ENCODE measurements at places on chromosomes 16 and 17.

DNA sequence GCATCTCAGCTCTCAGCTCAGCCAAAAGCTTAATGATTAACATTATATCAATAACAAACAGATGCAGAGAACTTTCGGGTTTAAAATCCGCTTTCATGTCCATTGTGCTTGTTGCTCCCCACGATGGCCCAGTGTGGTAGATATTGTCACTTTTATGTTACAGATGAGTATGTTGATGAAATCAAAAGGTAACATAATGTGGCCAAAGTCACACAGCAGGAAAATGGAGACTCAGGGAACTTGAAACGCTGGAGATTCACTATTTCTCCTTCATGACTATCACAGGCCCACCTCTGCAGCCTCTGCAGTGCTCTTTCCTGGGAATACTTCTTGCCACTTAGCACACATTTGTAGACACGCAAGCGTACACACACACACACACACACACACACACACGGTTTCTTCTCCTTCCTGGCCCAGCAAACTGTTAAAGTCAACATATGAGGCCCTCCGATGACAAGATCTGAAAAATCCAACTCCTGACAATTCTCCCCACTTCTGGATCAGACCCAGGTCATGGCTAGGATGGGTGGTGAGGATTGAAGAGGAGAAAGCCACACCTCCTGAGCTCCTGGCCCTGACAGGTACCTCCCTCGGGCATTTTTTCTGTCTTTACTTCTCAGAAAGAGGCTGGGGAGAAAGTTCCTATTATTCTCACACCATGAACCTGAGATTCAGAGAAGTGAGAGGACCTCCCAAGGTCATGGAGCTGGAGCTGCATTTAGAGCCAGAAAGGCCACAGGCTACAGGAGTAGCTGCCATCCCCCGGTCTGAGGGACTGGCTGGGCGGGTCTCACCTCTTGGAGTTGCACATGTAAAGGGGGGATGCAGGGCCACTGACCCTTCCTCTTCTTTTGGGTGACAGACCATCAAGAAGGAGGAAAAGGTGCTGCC lies 9.7 kb downstream of the DRC7 start:
- DNase-seq, result no peak

GRCh38 chr17:56870081-56870651 lies 36.2 kb downstream of the DGKE start:
- no peak for DNase-seq

DNA sequence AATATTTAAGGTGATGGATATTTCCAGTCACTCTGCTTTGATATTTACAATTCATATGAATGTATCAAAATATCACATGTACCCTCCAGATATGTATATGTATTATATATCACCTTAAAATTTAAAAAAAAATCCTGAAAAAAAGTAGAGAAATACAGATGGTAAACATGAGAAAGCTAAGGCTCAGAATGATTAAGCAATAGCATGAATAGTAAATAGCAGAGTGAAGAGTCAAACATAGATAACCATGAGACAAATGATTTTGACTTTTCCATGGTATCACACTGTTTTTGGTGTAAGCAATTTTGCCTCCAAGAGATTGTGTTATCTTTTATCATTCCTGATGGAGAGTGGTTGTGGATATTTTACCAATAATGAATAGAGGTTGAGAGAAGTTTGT lies 868.8 kb downstream of the CDH11 start:
- no peak for DNase-seq

- DNase-seq, result no peak
Measured at GRCh38 chr16:13961099-13961811, 41.3 kb downstream of the ERCC4 start.

GRCh38 chr17:45022655-45023339 lies 28.6 kb downstream of the DCAKD start:
- peak; percentile 32 for DNase-seq

DNA sequence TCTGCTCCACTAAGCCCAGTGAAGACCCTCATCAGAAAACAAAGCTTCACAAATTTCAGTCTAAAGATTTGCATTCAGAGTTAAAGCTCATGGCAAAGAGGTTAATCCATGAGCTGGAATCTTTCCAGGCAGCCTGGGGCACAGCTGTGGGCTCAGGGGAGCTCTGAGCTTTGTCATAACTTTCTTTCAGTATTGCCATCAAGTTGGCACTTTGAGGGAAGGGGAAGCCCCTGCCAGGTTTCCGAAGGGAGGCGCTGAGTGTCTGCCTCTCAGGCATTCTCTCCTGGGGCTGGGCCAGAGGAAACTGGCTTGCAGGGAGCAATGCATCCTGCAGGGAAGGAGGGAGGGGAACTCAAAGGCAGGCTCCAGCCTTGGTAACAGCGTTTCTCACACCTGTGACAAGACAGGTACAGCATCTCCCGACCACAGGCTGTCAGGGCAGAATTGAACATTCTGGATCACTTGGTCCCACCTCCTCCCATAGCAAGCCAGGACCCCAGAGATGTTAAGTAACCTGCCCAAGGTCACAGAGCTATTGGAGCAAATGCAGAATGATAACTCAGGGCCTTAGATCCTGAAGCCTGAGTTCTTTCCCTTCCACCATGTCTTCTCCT lies 3.9 kb downstream of the LPO start:
- peak; percentile 34 for DNase-seq

DNA sequence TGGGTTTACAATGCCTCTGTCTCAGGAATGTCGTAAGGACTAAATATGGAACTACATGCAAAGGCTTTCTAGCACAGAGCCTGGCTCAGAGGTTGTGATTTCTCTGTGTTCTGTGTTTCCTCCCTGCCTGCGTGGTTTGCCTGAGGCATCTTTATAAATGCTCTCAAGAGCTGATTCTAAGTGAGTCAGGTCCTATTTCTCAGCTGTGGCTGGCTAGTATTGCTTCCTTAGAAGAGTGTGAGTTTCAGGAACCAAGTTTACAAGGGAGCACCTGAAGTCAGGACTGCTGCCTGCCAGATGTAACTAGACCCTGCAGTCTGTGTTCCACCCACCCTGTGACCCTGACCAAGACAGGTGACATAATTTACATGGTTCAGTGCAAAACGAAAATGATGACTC lies 8.0 kb upstream of the CCL1 start:
- DNase-seq, result peak; percentile 41

GRCh38 chr16:5516115-5516514 lies 418.5 kb upstream of the EEF2KMT start:
- DNase-seq, result no peak

- DNase-seq, result peak; percentile 61
Measured at GRCh38 chr17:47763913-47764582, 31.0 kb downstream of the TBX21 start.

- DNase-seq, result no peak
Measured at GRCh38 chr16:46808997-46809396, 22.0 kb downstream of the C16orf87 start.

GRCh38 chr17:869086-869485 lies 86.9 kb downstream of the MRM3 start:
- no peak for DNase-seq

GRCh38 chr16:12570046-12570618 lies 233.6 kb downstream of the CPPED1 start:
- no peak for DNase-seq

Data from epithelial cell of esophagus (primary cell).